Activated naive CD8-positive, alpha-beta T cell treated with anti-CD3 and anti-CD28 coated beads, Interleukin-2, amount 10 ng/mL, durations not matched to agents 7 days and 5 days (primary cell): ENCODE measurements at places on chromosomes 4 and X.

GRCh38 chr4:7910263-7910896 is 29.3 kb downstream of the AFAP1 start:
- DNase-seq = no peak

DNA sequence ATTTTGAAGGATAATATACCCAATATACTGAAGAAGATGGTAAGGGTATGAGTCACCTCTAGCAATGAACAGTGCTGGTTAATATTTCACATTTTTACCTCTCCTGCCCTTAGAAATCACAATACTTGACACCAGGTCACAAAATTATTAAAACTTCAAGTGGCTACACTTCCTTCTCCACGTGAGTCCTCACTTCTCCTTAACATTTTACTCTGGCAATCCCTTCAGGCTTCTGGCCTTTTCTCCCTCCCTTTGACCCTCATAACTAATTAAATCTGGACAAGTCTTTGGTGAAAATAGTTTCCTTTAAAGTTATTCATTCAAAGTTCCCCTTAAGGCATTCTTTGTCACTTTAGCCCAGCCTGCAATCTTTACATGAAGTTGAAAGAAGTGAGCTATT is 190.4 kb downstream of the UNC5C start:
- DNase-seq = no peak

- no peak for DNase-seq
Measured at GRCh38 chrX:148542481-148543255, 42.3 kb downstream of the AFF2 start.

- no peak for DNase-seq
Measured at GRCh38 chrX:141469469-141469868, 115.1 kb downstream of the SPANXA1 start.

- DNase-seq = no peak
Measured at GRCh38 chr4:152161676-152162330, 374.1 kb downstream of the FBXW7 start.

- DNase-seq = no peak
Measured at GRCh38 chr4:128924951-128925350, 115.5 kb downstream of the JADE1 start.

DNA sequence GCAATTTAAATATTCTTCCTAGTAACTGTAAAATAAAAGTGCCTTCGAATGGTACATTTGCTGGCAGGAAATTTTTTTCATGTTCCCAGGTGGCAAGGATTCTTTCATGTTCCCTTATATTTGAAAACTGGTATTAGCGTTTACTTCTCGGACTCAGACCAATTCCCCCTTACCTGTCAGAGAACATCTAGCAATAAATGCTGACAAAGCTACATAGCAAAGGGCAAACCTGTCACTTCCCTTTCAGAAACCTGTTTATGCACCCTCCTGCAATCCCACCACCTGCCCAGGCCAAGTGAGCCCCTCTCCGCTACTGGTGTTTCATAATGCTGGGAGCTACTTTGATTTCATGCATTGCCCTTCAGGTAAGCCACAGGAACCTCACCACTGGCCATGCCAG is 98.2 kb downstream of the HPRT1 start:
- no peak for DNase-seq

GRCh38 chrX:113512700-113513395 is 672.2 kb upstream of the AMOT start:
- no peak for DNase-seq

- peak; percentile 45 for DNase-seq
Measured at GRCh38 chr4:184250795-184251669, 33.4 kb upstream of the ENPP6 start.

- no peak for DNase-seq
Measured at GRCh38 chr4:31995943-31996901, 1276.1 kb downstream of the PCDH7 start.

DNA sequence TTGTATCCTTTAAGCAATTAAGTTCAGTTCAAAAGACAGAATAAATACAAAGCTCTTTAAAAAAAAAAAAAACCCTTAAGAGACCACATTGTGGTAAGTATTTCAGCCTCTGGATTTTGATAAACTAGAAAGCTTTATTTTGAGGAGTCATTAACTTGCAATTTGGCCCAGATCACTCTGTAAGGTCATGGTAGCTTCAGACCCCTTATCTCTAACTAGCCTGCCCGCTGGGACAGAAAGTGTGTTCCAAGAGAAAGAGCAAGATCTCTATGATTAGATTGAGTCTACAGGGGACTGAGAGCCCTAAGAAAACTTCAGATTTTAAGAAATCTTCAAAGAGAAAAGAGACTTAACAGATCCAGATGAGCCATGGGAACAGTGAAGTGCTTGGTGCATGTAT is 45.6 kb downstream of the GALNT7 start:
- no peak for DNase-seq

DNA sequence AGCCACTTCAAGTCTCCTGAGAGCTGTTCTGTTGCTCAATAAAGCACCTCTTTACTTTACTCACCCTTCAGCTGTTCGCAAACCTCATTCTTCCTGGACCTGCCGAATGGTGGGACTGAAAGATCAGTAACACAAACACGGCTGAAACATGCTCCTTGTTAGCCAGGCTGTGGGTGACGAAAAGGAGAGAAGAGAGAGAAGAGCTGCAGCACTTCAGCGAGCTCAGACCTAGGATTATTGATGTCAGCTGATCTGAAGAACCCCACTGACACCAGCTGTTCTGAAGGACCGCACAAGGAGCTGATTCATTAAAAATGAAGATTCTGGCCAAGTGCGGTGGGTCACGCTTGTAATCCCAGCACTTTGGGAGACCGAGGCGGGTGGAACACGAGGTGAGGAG is 2020.0 kb upstream of the ADGRL3 start:
- no peak for DNase-seq

DNA sequence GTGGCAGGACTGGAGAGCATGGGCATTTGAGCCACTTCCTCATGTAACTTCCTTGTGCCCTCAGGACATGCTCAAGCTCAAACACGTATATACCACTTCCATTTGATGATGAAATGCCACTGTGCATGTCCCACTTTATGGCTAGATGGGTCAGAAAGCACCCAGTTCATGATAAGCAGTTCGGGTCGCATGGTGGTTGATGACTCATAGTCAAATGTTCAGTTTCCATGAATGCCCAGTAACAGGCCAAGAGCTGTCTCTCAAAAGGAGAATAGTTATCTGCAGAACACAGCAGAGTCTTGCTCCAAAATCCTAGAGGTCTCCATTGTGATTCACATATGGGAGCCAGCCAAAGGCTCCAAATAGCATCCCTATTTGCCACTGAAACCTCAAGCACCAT is 48.9 kb upstream of the SPIN3 start:
- DNase-seq = no peak

GRCh38 chr4:1615786-1616556 is 68.1 kb downstream of the FAM53A start:
- no peak for DNase-seq
